ENCODE measurements at places on chromosomes 4 and X.

- no peak for DNase-seq
These were observed 115.7 kb downstream of the NDST4 start for GRCh38 chr4:114997576-114998247.

GRCh38 chr4:23422878-23423277 lies 467.0 kb downstream of the PPARGC1A start:
- no peak for DNase-seq

GRCh38 chr4:8748236-8748575 lies 123.4 kb downstream of the HMX1 start:
- no peak for DNase-seq

GRCh38 chr4:71711985-71712348 lies 71.9 kb downstream of the GC start:
- DNase-seq, result no peak

DNA sequence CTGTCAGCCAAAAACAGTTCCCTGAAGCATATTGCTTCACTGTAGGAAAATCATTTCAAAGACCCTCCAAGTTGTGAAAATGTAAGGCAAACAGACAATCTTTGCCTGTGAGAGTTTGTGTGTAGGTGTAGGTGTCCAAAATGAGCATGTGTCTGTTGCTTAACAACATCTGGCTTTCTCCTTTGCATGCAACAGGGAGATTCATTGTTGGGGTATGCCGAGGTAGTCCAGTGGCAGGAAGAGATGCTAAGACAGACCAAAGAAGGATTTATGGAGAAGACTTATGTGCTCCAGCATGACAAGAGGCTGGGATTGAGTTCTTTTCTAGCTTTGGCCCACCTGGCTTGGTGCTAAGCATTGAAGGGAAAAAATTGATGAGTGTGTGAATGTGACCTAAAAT lies 29.8 kb upstream of the SMAD1 start:
- no peak for DNase-seq

GRCh38 chrX:2336181-2336580 lies 164.6 kb downstream of the DHRSX start:
- DNase-seq, result no peak

GRCh38 chr4:180636696-180637404 lies 1606.4 kb upstream of the TENM3 start:
- no peak for DNase-seq

DNA sequence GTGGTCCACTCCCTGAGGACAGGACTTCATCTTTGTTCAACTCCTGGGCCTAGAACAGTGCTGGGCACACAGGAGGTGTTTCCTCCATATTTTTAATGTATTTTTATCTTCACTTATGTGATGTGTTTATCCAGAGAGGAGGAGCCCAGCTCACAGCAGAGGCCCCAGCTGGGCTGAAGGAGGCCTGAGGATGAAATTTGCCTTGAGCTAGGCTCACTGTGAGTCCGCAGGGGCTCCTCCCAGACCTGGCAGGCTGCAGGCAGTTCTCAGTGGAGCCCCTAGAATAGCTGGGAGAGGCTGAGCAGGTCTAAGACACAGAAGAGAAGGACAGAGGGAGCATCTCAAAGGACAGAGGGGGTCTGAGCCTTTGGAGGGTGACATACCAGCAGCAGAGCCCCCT lies 26.8 kb downstream of the C4orf50 start:
- no peak for DNase-seq

- no peak for DNase-seq
These were observed 87.0 kb upstream of the TSPAN5 start for GRCh38 chr4:98745366-98745765.

GRCh38 chrX:386239-386767 lies 404 bp downstream of the PPP2R3B start:
- DNase-seq, result no peak

DNA sequence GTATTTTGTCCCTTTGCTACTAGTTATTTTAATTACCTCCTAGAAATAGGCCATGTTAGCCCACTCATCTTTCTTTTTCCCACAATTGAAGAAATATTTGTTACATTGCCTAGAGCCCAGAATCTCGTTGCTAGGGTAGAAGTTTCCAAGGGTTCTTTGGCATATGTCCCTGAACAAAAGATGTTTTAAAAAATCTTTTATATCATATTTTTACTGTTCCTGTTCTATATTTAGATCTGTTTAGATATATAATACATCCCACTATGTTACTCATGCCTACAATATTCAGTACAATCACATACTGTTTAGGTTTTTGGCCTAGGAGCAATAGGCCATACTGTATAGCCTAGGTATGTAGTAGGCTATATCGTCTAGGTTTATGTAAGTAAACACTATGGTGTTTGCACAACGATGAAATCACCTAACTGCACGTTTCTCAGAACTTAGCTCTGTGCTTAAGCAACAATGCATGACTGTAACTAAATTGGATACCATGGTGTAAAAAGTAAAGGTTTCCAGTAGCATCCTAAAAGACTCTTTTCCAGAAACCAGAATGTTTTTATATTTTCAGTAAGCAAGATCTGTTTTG lies 236.0 kb upstream of the SLIT2 start:
- no peak for DNase-seq

DNA sequence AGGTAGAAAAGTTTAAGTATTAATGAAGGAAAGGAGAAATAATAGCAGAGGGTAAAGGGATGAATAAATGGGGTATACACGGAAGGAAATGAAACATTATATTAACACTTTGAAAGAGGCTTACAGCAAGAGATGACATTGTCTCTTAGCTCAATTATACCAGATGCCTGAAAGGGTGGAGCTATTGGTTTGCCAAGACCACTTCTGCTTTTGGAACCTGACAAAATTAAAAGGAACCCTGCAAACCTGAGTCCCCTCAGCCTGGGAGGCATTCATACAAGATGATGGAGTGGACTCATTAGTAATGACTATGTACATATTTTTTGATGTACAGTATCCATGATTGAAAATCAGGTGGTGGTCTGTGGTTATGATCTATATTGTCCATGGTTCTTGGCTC lies 45.1 kb upstream of the HPF1 start:
- DNase-seq, result no peak

- no peak for DNase-seq
These were observed 565.2 kb upstream of the SLIT2 start for GRCh38 chr4:19686456-19686855.

DNA sequence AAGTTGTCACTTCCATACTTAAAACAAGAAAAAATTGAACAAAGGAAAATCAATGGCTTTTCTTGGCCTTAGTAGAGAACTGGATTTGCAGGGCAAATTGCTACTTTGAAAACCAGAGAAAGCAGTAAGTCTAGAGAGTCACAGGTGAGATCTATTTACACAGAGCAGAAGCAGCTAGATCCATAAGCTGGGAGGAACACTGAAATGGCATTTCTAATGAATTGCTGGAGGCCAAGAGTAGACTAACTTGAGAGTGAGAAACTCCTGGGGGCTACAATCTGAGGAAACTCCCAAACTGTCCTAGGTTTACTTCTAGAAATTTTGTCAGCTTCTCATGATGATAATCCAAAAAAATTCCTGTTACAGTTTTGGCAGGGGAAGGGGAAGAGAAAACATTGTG lies 133.3 kb downstream of the SPCS3 start:
- no peak for DNase-seq

- no peak for DNase-seq
These were observed 1893.7 kb downstream of the STIM2 start for GRCh38 chr4:28754376-28754775.

DNA sequence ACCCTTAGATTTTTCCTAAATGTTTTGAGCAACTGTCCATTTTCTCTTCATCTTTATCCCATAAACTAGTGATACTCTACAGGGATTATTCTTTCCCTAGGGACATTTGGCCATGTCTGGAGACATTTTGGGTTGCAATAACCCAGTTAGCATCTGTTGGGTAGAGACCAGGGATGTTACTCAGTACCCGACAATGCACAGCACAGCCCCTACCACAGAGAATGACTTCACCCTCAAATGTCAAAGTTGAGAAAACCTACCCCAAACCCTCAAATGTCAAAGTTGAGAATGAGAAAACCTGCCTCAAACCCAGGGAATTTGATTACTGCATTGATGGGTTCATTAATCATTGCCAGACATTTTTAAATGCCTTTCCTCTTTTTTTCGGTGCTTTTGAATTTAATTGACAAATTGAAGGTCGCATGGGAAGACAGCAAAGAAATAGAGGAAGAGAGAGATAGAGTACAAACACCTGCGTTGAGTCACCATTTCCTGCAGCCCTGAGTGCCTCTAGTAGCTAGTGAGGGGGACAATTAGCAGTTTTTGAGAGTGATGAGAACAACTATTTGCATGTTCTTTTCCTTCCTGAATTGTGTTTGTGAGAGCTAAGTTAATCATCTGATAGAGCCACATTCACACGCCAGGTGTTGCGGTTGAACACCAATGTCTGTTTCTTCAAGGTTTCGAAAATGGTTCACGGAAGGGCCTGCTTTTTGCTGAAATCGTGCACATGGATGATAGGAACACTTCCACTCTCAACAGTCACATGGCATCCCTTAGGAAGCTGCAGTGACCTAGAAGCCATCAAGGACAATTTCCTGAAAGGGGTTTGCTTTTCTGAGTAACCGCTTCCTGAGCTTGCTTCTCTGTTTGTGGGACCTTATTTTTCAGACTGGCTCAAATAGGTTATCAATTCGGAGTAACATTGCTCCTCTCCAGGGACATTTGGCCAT lies 203.9 kb upstream of the VCX3A start:
- DNase-seq, result no peak

- DNase-seq, result no peak
These were observed 134.2 kb downstream of the GALNTL6 start for GRCh38 chr4:171947400-171947799.

DNA sequence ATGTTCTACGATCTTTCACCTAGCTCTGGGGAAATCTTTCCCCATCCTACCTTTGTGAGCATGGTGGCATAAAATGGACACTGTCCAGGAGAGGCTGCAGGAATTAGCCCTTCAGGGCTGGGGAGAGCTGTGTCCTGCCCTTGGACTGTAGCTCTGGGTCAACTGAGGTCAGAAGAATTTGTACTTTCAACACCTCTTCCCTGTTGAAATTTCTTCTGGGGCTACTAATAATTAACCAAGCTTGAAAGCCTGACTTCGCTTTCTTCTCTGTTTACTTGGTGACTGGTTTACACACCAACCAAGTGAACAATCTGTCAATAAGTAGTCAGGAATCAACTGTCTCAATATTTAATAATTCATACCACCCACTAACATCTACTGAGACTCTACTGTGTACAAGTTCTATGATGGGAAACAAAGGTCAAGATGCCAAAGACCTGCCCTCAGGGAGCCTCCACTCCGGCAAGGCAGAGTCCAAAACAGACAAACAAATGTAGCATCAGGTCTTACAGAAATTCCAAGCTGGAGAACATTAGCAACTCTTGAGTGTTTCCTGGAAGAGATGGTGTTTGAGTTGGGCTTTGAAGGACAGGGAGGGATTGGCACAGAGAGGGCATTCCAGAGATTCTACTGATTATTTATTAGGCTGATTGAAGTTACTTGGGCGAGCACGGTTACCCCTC lies 113.1 kb downstream of the ENPP6 start:
- no peak for DNase-seq

- DNase-seq, result no peak
These were observed 57.2 kb upstream of the CXorf66 start for GRCh38 chrX:140022482-140022881.

- DNase-seq, result no peak
These were observed 98.8 kb upstream of the GATB start for GRCh38 chr4:151859641-151860040.

- no peak for DNase-seq
These were observed 4.3 kb downstream of the PLXNA3 start for GRCh38 chrX:154462396-154462795.

GRCh38 chr4:108950158-108950915 lies 187.5 kb upstream of the ETNPPL start:
- no peak for DNase-seq

DNA sequence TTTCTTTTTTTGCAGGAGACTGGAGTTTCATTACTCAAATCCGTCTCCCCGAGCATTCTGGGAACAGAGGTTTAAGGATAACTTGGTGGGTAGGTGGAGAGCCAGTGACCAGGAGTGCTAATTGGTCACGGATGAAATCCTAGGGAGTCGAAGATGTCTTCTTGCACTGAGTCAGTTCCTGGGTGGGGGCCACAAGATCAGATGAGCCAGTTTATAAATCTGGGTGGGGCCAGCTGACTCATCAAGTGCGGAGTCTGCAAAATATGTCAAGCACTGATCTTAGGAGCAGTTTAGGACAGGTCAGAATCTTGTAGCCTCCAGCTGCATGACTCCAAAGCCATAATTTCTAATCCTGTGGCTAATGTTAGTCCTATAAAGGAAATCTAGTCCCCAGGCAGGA lies 741.3 kb downstream of the PCDH7 start:
- no peak for DNase-seq

DNA sequence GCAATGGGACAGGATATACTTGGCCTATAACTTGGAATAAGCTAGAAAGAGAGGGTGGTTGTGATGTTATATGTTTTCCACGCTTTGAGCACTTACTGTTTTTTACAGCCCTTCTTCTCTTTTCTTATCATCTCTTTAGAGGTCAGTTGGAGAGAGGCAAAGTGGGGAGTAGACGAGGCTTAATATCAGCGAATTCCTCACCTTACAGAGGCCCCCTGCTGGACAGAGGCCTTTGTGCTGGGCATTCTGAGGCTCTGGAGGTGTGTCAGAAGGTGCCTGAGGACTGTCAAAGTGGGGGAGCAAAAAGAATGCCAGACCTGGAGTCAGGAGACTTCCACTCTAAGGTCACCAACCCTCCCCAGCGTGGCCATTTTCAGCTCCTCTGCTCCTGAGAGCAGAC lies 42.5 kb downstream of the MAMLD1 start:
- no peak for DNase-seq

- no peak for DNase-seq
These were observed 3.0 kb upstream of the SLC2A9 start for GRCh38 chr4:10024303-10024702.
